ENCODE measurements at places on chromosomes 11 and 22.

DNA sequence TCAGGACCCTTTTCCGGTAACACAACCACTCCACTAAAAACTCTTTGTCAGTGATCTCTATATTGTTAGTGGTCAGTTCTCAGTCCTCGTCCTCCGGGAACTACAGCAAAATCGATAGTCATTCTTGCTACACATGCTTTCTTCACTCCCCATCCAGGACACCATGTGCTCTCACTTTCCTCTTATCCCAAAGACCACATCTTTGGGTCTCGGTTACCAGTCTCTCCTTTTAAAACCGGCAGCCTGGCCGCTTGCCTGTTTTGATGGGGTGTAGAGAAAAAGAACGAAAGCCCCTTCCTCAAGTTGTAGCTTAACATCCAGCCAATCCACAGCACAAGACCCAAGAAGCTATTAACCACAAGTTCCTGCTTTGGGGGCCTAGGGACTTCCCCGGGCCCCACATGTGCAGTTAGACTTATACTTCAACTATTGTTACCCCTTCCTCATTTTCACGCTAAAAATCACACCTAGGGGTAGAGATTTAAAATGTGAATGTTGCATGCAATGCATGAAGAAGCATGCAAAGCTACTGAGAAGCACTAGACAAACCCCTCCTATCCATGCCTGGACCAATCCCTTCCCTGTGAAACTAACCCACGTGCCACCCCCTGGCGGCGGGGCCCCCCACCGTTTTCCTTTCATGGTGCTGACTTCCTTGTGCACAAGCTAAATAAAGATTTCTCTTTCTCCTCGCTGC lies 1.5 kb upstream of the TOLLIP start:
- peak; percentile 25 for DNase-seq

DNA sequence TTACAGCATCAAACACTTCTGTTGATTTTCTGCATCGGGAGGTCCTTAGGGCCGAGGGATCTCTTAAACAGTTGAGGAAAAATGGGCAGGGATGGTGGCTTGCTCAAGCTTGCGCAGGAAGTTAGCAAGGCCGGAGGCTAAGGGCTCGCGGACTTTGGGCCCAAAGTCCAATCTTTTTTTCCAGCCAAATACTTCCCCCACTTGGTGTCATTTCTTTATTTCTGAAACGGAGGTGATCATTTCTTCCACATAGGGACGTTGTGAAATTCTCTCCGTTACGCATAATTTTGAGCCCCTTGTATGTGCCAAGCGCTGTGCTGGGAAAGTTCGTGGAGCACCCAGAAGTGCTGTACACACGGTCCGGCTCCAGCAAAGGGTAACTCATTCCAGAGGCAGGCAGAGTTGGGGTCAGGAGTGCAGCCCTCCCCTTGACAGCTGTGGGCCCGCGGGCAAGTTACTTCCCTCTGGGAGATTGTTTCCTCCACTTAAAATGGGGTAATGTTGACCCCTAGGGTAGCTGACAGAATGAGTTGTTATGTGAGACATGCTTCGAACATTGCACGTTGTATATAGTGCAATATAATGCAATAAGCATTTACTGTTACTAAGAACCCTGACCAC lies 809 bp downstream of the MIEF1 start:
- no peak for DNase-seq

DNA sequence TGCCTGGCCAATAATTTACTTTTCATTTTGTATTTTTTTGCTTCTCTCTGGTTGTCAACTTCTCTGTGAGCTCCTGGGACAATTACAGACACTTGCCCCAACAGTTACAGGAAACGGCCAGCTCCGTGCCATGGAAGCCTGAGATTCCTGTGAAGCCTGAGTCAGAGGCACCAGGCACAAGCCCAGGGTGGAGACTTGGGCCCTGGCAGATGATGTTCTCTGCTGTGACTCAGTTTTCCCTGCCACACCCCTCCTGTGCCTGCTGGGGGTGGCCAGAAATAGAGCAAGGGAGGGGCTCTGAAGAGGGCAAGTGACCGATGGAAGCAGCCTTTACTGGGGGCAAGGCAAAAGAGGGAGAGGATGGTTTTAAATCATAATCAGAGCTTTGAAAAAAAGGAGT lies 4.9 kb downstream of the ATP5MGL start:
- no peak for DNase-seq

- DNase-seq, result no peak
These were observed 12.5 kb downstream of the IL17REL start for GRCh38 chr22:49999946-50000586.

DNA sequence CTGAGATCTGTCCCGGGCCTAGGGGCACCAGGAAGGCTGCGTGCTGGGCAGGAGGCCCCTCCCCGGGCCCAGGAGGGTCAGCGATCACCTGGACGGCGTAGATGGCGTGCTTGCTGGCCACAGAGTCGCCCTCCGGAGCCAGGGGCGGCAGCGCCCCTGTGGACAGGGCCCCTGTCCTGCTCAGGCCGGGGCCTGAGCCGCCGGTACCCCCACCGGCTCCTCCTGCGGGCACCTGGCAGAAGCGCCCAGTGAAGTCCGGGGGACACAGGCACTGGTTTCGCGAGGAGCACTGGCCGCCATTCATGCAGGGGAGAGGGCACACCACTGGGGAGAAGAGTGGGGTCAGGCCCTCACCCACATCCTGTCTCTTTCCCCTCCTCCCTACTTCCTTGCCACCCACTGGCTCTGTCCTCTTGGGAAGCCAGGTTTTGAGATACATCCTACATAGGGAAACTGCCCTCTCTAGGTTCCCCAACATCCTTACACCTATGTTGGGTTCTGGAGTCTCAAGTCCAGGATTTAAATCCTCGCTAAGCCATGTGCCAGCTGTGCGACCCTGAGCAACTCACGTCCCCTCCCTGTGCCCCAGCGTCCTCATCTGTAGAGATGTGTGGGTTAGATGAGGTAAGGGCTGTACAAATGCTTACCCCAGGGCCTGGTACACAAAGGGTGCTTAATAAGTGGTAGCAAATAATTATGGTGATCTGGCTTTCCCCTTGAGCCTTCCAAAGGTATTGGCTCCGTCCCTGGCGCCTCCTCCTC lies 3.9 kb downstream of the LTBP3 start:
- DNase-seq, result no peak

DNA sequence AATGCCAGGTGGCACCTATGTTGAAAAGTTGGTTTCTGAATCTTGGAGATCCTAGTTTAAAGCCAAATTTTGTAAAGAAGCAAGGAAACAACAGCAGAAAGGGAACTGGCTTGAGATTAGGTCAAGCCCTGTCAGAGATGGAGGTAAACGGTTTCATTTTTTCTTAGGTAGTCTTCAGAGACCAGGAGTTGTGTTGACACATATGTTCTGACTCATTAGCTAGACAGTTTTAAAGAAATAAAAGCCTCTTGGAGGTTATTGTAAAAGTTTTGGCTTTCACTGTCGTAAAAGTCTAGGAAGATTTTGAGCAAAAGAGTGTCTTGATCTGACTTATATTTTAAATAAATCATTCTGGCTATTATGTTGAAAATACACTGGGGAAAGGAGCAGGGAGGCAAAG lies 151.5 kb upstream of the CTSC start:
- DNase-seq, result no peak

DNA sequence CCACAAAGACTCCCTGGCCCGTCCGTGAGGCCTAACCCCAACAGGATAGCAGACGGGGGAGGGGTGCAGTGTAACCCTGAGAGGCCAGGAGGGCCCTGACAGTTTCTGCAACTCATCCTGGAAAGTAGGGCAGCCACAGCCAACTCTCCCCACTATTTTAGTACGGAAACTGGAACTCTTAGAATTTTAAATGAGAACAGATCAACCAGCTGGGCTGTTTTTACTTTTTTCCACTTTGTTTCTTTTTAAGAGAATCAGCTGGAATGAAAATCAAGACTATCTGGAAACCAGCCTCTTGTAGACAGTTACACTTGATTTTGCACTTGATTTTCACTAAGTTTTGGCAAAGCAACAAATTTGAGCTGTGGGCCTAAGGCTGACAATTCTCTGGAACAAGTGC lies 42.7 kb upstream of the NRIP3 start:
- DNase-seq, result no peak

DNA sequence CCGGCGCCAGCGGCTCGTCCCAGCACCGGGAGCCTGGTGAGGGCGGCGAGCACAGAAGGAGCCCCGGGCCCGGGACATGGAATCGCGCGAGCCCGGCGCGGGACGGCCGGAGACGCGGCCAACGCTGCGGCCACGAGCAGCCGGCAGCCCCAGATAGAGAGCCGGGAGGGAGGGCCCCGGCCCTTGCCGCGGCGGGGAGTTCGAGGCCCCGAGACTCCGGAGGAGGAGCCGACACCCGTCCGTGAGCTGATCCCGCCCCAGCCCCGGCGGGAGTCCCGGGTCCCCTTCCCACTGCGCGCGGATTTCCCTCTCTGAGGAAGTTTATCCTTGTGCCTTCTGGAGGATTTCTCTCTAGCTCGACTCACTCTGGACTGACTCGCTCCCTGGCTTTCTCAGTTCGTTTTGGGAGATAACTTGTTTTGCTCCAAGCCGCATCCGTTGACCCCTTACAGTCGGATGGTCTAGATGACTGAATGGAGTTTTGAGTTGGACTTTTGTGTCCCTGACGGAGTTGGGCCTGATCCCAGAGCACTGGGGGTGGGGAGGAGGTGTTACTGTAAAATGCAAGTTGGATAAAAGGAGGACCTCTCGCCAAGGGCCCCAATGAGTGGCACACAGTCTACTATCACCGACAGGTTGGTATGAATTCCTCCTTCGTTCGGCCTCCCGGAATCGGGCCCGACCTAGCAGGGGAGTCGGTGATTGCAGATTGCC lies 585 bp downstream of the ARHGEF12 start:
- DNase-seq, result no peak

- no peak for DNase-seq
These were observed 144.3 kb upstream of the ANO3 start for GRCh38 chr11:26187639-26188038.

DNA sequence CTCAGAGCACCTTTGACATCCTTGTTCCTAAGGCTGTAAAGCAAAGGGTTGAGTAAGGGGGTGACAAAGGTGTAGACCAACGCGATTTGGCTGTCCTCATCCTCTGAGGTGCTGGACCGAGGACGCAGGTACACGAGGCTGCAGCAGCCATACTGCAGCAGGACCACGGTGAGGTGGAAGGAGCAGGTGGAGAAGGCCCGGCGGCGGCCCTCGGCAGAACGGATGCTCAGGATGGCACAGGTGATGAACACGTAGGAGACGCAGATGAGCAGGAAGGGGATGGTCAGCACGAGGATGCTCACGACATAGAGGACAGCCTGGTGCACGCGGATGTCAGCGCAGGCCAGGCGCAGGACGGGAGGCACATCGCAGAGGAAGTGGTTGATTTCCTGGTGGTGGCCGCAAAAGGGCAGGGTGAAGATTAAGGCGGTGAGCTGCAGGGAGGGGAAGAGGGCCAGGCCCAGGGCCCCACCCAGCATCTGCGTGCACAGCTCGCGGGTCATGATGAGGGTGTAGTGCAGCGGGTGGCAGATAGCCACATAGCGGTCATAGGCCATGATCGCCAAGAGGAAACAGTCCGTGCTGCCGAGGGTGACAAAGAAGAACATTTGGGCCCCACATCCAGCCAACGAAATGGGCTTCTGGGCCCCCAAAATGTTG lies 632 bp downstream of the OR10Q1 start:
- no peak for DNase-seq

DNA sequence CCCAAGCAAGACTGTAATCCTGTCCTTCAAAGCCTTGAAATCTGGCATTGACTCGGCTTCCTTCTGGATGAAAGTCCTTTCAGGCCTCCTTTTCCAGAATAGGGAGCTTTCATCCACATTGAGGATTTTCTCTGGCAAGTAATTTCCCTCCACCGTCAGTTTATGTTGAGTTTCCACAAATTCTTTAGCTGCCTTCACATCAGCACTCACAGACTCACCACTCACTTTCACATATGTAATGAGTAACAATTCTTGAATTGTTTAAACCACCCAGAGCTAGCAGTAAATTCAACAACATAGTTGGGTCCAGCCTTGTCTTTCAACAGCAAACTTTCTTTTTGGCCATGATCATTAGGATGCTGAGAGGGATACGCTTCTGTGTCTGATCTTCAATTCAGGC lies 84.3 kb upstream of the PRDM11 start:
- DNase-seq, result no peak

- no peak for DNase-seq
These were observed 1283.7 kb upstream of the RAG2 start for GRCh38 chr11:37881741-37882140.

DNA sequence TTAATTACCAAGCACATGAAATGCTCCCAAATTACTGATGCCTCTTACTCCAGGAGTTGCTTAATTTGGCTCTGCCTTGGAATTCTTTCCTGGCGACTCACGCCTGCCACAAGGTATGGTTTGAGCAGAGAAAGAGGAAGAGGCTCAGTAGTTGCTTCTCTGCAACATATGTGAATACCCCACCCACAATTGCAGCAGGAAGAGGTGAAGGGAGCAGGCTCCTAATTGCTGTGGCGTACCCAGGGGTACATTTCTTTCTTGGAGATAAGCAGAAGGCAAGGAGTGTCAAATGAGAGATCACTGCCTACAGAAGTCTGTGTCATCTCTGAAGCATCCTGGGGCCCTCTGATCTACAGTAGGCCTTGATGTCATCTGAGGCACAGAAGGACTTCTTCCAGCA lies 10.6 kb upstream of the NNMT start:
- no peak for DNase-seq

GRCh38 chr11:14565845-14566244 lies 45.7 kb upstream of the PSMA1 start:
- DNase-seq, result no peak

DNA sequence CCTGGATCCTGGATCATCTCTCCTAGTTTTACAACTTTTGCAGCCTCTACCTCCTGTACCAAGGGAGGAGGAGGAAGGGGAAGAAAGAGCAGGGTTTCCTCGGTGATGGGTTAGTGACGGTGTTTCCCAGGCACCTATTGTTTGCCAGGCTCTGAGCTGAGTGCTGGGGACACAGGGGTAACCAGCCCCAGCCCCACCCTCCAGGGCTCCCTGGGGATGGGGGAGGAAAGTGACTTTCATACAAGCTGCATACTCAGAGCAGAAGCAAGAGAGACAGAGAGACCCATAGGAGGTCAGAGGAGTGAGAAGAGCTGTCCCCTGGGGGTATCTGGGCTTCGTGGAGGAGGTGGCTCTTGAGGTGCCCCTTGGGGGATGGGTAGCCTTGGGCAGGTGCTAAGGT lies 89.4 kb upstream of the THY1 start:
- DNase-seq, result no peak

DNA sequence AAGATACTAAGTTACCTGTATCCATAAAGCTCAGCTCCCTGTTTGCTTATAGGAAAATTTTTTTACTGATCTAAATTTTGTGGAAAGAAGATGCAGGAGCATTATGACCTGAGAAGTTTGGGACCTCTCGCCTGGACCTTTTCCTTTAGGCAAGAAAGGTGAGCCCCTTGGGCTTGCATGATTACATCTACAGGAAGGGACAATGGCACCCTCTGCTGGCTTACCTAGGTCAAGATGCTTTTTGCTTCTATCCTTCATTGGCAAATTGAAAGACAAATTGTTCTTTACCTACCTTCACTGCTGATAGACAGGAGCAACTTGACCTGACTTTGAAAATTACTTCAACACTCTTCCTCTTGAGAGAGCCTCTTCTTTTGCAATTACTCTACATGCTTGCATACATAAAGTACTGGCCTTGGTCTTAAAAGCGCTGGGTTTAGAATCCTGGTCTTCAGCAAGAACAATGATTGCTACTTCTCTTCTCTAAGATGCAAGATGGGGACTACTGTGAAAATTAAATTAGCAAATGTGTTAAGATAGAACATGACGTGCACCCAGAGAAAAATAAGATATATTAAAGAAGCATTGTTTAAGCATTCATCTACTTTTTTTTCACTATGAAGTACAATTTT lies 147.2 kb downstream of the TRPC6 start:
- DNase-seq, result no peak

GRCh38 chr11:7514099-7514591 lies 346 bp downstream of the PPFIBP2 start:
- no peak for DNase-seq

GRCh38 chr11:11311169-11311568 lies 41.9 kb downstream of the CSNK2A3 start:
- DNase-seq, result no peak

Data from activated CD4-positive, CD25-positive, alpha-beta regulatory T cell (primary cell).